ENCODE measurements at places on chromosomes 16 and 17.

DNA sequence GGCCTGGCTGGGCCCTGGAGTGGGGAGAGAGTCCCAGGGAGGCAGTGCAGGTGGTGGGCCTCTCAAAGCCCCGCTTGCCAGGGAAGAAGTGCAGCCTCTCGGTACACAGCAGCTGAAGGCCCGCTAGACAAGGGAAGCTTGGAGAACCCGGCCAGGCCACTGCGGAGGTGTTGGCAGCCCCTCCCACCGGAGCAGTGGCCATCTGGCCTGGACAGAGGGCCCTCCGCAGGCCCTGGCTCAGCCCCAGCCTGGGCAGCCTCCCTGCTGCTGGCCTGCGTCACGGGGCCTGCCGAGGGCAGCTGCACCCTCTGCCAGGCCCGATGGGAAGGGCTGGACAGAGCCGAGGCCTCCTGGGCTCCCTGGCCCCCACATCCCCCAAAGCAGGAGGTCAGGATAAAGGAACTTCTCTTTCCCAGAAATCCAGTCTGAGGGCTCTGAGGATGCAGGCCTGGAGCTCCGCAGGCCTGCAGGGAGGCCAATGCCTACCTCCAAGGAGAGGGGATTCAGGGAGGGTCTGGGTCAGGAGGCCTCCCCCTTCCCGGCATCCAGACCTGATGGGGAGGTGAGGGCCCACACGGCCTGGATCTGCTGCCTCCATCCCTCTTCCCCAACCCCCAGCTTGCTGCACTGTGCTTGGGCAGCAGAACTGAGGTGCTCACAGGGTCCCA is 4.3 kb downstream of the SPPL2C start:
- no peak for DNase-seq

- DNase-seq, result no peak
These were observed 389.2 kb upstream of the SALL1 start for GRCh38 chr16:51540259-51540658.

GRCh38 chr16:53949715-53950410 is 245.9 kb downstream of the FTO start:
- no peak for DNase-seq

GRCh38 chr17:2090804-2091534 is 36.1 kb downstream of the HIC1 start:
- DNase-seq, result no peak

GRCh38 chr17:40577611-40578065 is 12.4 kb upstream of the CCR7 start:
- no peak for DNase-seq

DNA sequence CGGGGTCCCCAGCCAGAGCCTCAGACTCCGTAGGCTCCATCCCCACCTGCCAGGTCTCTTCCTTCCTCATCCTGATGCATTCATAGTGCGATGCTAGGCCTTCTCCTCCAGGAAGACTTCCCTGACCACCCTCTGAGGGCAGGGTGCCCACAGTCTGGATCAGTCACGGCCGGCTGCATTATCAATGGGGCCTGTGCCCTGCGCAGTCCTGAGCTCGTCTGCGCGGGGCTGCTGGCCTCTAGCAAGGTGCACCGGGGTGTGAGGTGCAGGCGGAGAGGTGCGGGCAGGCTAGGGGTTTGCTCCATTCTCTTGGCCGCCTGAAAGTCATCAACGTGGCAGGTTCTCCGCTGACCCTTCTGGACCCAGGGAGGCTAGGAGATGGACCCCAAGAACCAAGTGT is 56.9 kb upstream of the ACSF3 start:
- no peak for DNase-seq

- DNase-seq, result no peak
These were observed 68.1 kb downstream of the ERCC4 start for GRCh38 chr16:13988038-13988437.

GRCh38 chr17:42563950-42564349 is 2.0 kb downstream of the COASY start:
- DNase-seq, result no peak

DNA sequence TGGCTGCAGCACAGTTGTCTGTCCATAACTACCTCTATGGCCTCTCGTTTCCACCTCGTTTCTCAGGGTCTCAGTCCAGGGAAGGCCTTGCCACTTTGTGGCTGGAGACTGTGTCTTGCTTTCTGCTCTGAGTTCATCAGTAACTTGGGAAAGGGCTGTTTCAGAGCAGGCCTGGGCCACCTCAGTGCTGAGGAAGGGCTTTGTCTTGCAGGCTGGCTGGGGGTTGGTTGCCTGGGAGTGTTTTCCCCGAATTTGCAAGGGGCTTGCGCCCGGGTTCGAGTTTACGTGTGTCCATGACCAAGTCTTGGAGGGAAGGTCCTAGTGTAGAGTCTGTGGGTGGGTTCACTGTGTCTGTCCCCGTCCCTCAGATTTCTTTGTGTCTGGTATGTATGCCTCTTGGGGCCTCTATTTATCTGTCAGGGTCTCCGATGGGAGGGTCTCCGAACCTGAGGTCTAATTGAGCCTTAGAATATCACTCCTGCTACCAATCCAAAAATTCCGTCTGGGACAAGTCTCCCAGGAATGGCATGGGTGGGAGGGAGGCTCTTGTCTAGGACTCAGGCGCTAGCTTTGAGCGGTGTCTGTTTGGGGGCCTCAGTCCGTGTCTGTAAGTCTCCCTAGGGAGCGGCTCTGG is 594 bp upstream of the TGFB1I1 start:
- no peak for DNase-seq

- no peak for DNase-seq
These were observed 117.0 kb downstream of the RAB11FIP4 start for GRCh38 chr17:31508288-31509094.

DNA sequence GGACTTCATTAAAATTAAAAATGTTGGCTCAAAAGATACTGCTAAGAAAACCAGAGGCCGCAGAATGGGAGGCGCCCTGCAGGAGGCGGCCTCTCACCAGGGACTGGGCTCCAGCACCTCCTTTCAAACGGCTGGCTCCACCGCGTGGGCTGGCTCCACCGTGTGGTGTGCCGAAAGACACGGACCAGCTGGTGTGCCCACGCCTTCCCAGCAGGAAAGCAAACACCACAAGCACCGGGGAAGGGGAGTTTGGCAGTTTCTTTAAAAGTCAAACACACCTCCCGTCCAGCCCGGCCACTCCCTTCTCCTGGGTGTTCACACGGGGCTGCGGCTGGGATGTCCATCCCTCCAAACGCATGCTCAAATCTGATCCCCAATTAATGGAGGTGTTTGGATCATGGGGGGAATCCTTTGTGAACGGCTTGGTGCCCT is 13.9 kb downstream of the HAGH start:
- no peak for DNase-seq

GRCh38 chr16:67561501-67561823 is 864 bp upstream of the CTCF start:
- no peak for DNase-seq

DNA sequence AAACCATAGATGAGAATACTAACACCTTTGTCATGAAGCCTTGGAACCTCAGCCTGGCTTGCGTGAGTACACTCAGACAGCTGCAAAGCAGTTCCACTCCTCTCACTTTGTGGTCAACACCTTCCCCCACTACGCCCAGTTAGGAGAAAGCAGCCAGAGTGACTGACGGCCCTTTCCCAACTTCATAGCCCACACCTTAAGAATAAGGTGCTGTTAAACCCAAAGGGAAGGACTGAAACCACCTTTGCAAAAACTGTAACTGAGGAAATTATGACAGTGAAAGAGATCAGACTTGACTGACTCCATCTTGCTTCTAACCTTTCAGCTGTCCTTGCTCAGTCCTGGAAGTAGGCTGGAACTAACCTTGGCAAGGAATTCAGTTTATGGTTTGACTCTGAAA is 13.7 kb downstream of the N4BP1 start:
- DNase-seq, result no peak

GRCh38 chr16:21703589-21704174 is 39.9 kb downstream of the OTOA start:
- DNase-seq, result no peak

- no peak for DNase-seq
These were observed 46.1 kb upstream of the MARCHF10 start for GRCh38 chr17:62854098-62854680.

GRCh38 chr17:76240461-76241203 is at the start of gene RNF157:
RNF157 (minus strand) TSS chr17:76240493; CDS start chr17:76240240, 253 bp downstream.
- peak; percentile 34 for DNase-seq

DNA sequence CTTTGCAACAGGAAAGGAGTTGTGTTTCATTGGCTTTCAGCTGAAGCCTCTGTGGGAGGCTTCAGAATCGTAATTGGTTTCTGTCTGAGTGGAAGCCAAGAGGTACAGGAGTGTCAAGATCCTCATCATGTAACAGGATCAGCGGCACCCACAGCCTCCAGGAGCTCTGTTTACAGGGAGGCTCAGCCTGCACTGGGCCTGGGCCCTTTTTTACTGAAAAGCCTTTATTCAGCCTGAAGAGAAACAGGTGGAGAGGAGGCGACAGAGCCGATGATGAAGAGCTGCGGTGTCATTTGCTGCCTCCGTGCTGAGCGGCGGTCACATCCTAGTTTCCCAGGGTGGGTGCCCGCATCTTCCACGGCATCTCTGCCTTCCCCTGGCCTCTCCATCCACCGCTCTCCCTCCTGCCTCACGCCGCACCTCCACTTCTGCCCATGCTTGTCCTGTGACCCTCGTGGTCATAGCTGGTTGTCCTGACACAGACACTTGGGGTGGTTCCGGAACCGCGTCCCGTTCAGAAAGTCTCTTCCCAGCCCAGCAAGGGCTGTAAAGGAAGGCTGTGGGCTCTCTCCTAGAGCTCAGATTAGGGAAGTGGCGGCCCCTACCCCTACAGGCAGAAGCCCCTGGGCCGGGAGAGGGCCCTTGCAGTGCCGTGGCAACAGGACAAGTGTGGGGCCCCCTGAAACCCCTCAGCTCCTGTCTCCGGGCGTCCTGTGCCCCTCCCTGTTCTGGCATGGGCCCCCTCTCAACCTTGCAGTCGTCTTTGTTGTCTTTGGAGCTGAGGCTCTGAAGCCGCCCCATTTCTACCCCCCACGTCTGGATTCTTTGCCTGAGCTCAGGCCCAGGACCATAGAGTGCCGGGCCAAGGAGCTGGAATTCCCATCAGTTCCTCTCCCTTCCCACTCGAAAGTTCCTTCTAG is 53.9 kb upstream of the CHMP6 start:
- DNase-seq, result no peak

DNA sequence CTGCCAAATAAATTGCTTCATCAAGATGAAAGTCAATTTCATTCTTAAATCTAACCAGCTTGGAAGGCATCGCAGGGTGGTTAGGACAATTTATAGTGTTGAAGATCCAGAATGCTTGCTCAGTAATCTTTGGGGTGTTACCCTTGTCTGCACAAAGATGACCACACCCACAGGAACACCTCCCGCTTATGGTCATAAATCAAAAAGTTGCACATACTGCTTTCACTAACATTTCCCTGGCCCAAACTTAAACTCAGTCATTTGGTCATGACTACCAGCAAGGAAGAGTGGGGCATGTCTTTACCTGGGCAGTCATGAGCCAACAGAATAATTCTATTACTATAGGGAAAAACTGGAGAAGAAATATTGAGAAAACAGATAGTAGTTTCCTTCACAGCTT is 57.6 kb upstream of the KIF2B start:
- DNase-seq, result no peak

DNA sequence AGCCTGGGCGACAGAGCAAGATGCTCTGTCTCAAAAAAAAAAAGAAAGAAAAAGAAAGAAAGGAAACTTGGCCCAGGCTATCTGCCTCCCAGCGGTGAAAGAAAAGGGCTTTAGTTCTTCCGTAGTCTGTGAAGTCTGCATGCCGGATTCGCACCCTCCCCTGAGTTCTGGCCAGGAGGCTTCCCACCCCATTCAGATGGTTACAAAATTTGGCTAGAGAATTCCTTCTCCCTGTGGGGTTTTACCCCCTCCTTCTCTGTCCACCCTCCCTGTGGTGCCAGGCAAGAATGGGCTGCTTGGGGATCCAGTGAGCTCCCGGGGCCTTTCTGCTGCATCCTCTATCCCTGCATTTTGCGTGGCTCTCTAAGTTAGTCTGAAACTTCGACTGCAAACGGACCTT is 37.8 kb downstream of the PAFAH1B1 start:
- DNase-seq, result no peak

DNA sequence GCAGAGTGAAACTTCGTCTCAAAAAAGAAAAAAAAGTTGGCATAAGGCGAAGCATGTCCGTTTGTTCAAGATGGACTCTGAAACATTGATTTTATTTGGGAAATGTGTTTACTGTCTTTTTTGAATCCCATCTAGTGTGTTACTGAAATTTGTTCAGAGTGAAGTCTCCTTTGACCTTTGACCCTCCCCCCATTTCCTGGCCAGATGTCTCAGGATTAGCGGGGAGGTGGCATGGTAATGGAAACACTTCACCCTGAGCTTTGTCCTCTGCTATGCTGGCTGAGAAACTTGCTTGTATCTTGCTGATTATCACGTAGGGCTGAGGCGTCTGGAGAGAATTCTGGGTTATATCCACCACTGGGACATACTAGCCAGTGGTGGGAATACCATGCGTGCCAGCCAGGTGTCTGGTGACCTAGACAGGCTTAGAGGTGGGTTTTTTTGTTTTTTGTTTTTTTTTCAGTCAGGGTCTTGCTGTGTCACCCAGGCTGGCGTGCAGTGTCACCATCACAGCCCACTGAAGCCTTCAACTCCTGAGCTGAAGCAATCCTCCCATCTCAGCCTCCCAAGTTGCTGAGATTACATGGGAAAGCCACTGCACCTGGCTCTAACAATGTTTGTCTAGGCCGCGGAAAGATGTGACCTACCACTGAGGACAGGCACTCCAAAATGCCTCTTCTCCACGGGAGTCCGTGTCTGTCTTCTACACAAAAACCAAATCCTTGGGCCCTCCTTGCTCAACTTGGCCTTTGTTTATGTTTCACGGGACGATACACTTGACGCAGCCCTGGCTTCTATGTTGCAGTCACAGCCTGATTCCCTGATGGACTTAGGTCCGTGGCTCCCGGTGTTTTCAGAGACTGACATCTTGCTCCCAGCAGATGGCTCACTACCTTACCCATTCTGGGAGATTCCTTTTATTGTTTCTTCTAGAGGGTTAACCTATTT is 6.6 kb upstream of the GALK1 start:
- DNase-seq, result no peak

DNA sequence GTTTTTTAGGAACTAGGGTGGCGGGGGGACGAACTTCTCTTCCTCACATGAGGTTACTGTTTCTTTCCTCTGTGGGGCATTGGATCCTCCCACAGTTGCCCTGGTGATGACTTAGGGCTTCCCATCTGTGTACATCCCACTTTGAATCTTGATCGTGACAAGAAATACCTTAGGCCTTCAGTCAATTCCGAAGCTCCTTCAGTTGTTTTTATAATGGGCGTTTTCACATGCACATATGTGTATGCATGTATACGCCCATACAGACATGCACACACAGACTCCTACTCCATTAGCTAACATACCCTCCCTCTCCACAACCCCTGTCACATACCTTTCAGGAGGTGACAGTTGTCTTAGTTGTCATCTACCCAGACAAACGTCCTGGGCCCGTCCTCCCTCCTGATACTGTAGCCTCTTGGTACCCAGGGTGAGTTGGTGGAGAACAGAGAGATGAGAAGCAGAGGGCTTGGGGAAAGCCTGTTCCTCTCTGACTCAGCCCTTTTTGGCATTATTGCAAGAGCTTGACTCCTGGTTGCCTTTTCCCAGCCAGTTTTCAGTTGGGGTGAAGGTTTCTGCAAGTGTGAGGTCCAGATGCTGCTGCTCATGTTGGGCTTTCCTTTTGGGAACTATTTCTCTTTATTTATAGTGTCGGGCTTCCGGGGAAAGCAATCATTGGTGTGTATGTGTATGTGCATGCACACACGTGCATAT is 2.2 kb upstream of the AOC2 start:
- no peak for DNase-seq

GRCh38 chr17:31216031-31216751 is 80.8 kb downstream of the OMG start:
- no peak for DNase-seq
